ELR (cell line): ENCODE measurements at places on chromosomes 6 and 20.

- no peak for DNase-seq
Measured at GRCh38 chr20:3658716-3659491, 4.3 kb downstream of the GFRA4 start.

DNA sequence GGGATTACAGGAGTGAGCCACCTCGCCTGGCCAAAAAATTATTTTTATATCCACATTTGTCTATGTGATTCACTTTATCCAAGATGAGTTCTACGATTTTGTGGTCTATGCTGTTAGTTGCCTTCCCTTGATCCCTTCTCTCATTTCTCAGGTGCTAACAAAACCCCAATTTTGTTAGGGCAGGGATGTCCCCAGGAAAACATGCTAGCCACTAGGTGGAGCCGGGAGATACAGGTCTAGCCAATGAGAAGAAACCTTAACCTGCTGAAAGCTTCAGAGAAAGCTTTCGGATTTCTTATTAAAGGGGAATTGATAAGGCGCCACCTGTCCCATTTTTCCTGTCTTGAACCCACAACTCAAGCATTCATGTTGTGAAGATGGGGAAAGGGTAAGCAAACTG, 167.4 kb upstream of the OLIG3 start:
- peak; percentile 35 for DNase-seq

- DNase-seq: no peak
Measured at GRCh38 chr20:43549416-43550065, 9.3 kb upstream of the SGK2 start.

DNA sequence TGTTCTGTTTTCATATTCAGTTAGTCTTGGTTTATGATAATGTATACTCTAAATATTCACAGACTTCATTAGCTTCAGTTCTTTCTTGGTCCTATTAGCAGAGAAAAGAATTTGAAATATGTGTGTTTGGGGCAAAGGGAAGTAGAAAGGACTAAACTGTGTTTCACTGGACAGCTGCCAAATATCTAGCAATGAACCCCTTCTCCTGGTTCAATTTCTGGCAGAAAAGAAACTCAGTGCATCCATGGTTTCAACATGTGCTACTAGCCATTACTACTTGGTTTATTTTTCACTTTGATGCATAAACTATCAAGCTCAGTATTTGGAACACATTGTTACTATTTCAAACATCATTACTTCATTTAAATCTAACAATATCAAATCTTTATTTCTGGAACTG, 43.6 kb downstream of the FBXL4 start:
- DNase-seq: no peak

- peak; percentile 5 for DNase-seq
Measured at GRCh38 chr6:119077643-119078375, 655 bp downstream of the FAM184A start.
